ENCODE measurements at places on chromosomes 5 and 9.

DNA sequence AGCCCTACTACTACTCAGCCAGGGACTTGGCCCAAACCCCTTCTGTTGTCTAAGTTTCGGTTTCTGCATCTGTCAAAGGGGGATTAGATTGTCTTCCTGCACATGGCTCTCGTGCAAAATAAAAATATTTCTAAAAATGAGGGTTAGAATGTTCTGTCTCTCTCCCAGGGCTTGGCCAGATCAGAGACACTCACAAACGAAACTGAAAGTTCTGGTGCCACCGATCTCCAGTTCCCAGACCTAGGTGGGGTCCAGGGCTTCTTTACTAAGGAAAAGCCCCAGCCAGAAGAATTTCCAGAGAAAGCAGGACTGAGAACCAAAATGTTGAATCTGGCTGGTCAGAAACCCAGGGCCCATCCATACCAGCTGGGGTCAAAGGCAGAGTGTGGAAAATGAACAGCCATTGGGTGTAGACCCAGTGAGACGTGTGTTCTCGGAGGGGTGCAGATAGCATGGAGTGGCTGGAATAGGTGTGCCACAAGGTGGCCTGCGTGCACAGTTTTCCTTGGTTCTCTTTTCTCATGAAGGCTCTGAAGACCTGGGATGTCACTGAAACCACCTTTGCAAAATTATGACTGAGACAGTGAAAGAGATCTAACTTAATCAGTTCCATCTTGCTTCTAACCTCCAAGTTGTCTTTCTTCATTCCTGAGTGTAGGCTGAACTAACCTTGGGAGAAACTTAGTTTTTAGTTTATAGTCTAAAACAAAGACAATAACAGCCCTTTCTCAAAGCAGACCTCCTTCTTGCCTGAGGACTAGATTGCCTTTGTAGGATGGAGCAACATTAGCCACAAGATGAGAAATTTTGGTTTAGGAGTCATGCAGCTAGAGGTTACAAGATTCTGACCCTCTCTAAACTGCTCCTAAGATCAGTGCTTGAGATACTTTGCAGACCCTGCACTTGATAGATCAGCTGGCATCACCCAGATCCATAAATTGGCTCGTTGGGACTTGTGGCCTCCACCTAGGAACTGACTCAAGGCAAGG, 2.3 kb upstream of the SLC23A1 start:
- no peak for DNase-seq

DNA sequence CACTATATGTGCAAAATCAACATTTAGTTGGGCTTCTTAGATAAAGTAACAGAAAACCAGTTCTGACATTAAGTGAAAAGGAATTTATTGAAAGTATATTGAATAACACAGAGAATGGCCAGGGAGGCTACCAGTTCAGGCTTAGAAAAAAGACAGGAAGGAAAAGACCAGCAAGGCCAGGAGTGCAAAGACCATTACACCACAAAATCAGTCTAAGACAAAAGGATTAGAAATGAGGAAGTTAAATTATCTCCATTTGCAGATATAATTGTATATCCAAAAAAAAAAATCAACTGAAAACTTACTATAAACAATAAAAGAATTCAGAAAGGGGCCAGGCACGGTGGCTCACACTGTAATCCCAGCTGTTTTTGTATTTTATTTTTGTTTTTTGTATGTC, 4.8 kb upstream of the TEX10 start:
- DNase-seq, result no peak

- no peak for DNase-seq
Measured at GRCh38 chr9:2597483-2597882, 24.1 kb upstream of the VLDLR start.

DNA sequence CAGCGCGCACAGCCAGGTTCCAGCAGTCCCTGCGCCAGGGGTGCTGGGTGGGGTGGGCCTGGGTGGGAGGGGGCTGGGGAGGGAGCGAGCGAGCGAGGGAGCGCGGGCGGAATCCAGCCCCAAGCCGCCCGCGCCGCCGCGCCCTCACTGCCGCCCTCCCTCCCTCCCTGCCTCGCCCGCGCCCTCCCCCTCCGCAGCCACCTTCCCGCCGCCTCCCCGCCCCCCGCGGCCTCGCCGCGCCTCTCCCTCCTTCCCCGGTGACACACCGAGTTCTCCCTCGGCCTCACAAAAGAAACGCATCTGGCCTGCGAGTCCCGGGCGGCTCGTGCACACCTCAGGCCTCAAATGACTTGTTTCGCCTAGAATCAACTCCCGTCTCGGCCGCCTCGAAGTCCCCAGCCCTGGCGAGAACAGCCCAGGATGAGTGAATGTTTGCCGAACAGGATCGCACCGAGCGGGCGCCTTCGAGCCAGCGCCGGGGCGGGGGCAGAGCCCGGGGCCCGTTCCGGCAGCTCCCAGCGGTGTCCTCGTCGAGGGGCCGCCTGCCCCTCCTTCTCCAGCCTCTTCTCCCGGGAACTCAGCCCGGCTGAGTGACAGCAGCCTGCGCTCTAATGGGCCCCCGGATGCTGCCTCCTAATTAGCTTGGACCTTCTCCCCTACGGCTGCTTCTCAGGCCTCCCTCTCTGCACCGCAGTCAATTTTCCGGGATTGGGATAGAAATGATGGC, 371 bp upstream of the PITX1 start:
- no peak for DNase-seq

DNA sequence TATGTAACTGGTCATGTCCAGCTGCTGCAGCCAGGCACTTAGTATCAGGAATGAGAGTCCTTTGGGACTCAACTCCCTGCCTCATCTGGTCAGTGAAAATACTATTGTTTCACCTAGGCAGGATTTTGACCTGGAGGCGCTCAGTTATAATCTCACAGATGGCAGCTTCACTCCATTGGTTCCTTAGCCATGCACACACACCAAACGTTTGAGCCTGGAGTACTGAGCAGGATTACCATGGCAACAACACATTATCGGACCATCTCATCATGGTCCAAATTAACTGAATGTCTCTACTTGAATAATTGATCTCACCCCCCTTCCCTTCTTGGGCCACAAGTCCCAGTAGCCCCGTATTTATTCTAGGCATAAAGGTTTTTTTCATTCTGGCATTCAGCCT, 15.0 kb upstream of the SREK1 start:
- DNase-seq, result no peak

- DNase-seq, result no peak
Measured at GRCh38 chr9:114860187-114860586, 54.3 kb upstream of the TNFSF15 start.

- no peak for DNase-seq
Measured at GRCh38 chr9:119675951-119676350, 306.7 kb upstream of the BRINP1 start.

GRCh38 chr5:59615272-59615671, 278.3 kb downstream of the PDE4D start:
- DNase-seq, result no peak

- no peak for DNase-seq
Measured at GRCh38 chr9:135051316-135052038, 36.0 kb upstream of the OLFM1 start.

GRCh38 chr5:151808451-151809169, 36.9 kb downstream of the G3BP1 start:
- no peak for DNase-seq

DNA sequence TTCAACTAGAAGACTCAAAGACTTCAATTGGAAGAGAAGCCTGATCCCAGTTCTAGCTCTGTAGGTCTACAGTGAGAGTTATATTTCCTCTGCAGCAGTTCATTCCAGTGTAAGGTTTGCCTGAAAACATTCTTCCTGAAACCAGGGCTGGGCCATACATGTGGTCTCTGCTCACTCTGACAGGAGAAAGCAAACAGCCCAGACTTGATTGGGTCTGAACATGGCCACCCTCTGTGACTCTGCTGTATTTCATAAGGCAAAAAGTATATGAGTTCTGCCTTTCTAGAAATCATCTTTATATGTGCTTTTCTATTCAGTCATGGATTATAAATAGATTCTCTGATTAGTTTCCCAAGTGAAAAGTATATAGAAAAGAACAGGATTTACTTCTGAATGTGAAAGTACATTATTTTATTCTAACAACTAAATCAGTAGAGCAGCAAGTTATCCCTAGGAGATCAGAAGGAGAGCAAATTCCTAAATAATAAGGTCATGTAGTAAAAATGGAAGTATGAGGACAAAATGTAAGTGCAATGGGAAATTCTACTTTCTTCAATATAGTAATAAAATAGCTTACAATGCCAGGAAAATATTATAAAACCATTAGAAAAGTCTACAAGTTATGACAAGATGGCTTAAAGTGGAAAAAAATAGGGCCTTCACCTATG, 144.3 kb downstream of the EFNA5 start:
- no peak for DNase-seq

GRCh38 chr5:139131921-139132432, 66.2 kb downstream of the SIL1 start:
- DNase-seq, result no peak

DNA sequence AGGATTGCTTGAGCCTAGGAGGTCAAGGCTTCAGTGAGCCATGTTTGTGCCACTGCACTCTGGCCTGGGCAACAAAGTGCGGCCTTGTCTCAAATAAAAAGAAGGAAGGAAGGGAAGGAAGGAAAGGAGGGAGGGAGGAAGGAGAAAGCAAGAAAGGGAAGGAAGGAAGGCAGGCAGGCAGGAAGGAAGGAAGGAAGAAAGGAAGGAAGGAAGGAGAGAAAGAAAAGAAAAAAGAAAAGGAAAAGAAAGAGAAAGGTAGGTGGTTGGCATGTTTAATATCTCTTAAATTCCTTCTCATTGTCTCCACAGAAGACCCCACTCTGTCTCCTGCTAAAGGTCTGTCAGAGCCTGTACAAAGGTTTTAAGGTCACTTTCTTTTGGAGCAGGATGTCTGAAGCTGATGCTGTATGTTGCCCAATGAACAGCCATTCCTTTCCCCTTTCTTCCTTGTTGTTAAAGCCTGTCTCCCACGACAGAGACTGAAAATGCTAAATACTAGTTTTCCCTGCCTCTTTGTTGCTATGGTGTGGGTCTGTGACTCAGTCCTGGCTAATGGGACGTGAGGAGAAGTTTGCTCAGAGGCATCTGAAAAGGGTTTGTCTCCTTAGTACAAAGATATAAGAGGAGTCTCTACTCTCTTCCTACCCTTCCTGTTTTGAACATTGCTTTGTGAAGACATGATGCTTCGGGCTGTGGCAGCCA, 213.3 kb downstream of the PCSK1 start:
- no peak for DNase-seq

DNA sequence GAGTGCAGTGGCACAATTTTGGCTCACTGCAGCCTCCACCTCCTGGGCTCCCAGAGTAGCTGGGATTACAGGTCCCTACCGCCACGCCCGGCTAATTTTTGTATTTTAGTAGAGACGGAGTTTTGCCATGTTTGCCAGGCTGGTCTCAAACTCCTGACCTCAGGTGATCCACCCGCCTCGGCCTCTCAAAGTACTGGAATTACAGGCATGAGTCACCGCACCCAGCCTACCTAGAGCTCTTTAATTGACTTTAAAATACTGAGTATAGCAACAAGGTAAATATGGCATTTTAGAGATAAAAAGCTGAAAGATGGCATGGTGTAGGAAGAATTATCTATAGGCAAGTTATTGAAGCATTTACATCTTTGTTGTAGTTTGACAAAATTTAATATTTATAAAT, 21.0 kb downstream of the APC start:
- DNase-seq, result no peak

DNA sequence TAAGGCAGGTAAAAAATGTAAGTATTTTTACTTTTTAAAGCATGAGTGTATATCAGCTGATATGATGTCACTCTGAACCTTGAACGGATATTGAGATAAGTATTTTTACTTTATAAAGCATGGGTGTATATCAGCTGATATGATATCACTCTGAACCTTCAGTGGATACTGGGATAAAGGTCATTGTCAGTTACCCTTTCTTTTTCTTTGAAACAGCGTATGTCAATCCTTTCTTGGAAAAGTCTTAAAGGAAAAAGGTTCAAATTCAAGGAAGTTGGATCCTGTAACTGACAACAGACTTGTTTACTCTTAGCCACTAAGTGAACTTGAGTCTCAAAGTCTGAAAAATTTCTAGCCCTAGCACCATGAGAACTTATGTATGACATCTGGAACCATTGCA, 61.7 kb upstream of the IFNK start:
- DNase-seq, result no peak

- DNase-seq, result peak; percentile 50
Measured at GRCh38 chr9:21709464-21710058, 92.9 kb upstream of the MTAP start.

DNA sequence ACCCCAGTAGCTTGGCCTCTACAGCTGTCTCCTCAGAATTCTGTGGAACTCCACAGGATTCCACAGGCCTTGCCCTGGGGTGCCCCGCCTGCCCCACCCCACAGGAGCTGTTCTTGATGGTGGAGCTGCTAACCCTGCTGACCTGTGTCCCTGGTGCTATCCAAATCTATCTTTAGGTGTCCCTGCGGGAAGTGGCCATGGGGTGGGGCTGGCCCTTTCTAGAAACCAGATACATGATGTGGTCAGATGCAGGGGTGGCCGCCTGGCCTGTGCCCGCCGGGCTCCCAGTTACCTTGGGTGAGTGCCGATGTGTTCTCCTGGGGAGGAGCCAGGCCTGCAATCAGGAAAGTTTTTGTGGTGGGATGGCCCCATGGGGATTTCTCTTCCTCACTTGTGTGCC, 34.2 kb downstream of the WNK2 start:
- no peak for DNase-seq

DNA sequence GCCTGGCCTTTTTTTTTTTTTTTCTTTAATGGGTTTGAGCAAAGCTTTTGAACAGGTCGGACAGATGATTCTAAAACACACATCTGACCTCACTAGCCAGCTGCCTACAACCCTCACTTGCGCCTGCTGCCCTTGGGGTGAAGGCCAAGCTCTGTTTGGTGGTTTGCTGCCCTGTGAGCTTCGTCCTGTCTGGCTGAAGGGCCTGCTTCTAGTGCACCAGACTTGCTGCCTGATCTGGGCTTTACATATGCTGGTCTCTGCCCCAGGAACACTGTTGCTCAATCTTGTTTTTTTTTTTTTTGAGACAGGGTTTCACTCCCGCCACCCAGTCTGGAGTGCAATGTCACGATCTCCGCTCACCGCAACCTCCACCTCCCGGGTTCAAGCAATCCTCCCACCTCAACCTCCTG, 16.4 kb upstream of the DOLPP1 start:
- no peak for DNase-seq

DNA sequence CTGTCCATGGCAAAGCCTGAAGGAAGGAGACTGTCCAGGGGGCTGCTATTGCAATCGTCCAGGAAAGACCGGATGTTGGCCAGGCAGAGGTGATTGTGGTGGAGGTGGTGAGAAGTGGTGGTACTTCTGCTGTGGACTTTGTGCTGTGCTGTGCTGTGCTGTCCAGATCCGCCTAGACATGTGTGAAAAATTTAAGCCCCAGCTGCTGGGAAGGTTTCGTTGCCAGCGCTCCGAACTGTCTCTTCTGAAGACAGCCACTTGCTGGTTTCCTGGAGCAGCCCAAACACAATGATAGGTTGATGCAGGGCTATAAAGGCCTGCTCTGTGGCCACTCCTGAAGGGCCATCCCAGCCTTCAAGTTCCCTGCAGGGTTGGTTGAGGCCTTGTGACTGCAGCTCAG, 223.0 kb upstream of the MPDZ start:
- DNase-seq, result no peak

- DNase-seq, result no peak
Measured at GRCh38 chr9:72151104-72151503, 1.9 kb downstream of the GDA start.

- DNase-seq, result no peak
Measured at GRCh38 chr5:62627121-62627520, 48.5 kb downstream of the LRRC70 start.

- no peak for DNase-seq
Measured at GRCh38 chr5:112973904-112974303, 2.7 kb upstream of the DCP2 start.

Measured in CD4-positive, alpha-beta memory T cell (primary cell).